Bronchial smooth muscle cell (primary cell): ENCODE measurements at places on chromosomes 11 and 22. TPM values are rescaled to one million over a fixed set of nuclear protein-coding genes. Genes with fewer than 3 reads are reported as not detected.

Gene MOGAT2
- under 0.01 TPM in 1 of 2 replicates, not detected in the other for total RNA-seq

Gene TEAD1
- 28.8 and 48.9 TPM in 2 replicates for total RNA-seq

Gene PMM1
- total RNA-seq: 26.2 and 31.1 TPM in 2 replicates

Gene SPDYC
- total RNA-seq: not detected in 2 replicates

Gene GPR83
- total RNA-seq: under 0.01 TPM in 1 of 2 replicates, not detected in the other

Gene MRGPRX3
- total RNA-seq: not detected in 2 replicates

Gene GGT5
- total RNA-seq: 1.2 and 2.2 TPM in 2 replicates

Gene PYGM
- total RNA-seq: 3.9 and 5.0 TPM in 2 replicates

Gene OR51E2
- under 0.01 TPM in 1 of 2 replicates, not detected in the other for total RNA-seq

Gene CABP4
- total RNA-seq: not detected in 2 replicates

Gene AIFM3
- total RNA-seq: 1.1 and 1.4 TPM in 2 replicates

Gene MRGPRF
- 28.7 and 33.5 TPM in 2 replicates for total RNA-seq

Gene MS4A4E
- total RNA-seq: not detected in 2 replicates

Gene STX5
- total RNA-seq: 42.6 and 50.5 TPM in 2 replicates

Gene OR2AG1
- not detected in 2 replicates for total RNA-seq

Gene POU2AF3
- total RNA-seq: 0.26 TPM in 1 of 2 replicates, not detected in the other

Gene OLFML1
- 7.1 and 16.4 TPM in 2 replicates for total RNA-seq

Gene OSBP2
- total RNA-seq: 1.1 and 1.4 TPM in 2 replicates

Gene SEPTIN3
- total RNA-seq: under 0.01 and 0.26 TPM in 2 replicates

Gene FXYD2
- total RNA-seq: 0.09 and 0.16 TPM in 2 replicates

Gene TENM4
- total RNA-seq: 93.3 and 139 TPM in 2 replicates

Gene POTEH
- not detected in 2 replicates for total RNA-seq

Gene FGF4
- not detected in 2 replicates for total RNA-seq

Gene SLC22A25
- total RNA-seq: not detected in 2 replicates

Gene MAML2
- 4.1 and 8.0 TPM in 2 replicates for total RNA-seq
